ENCODE measurements at places on chromosomes 3 and 15.

GRCh38 chr15:63446255-63446654, 58.1 kb upstream of the USP3 start:
- no peak for DNase-seq

DNA sequence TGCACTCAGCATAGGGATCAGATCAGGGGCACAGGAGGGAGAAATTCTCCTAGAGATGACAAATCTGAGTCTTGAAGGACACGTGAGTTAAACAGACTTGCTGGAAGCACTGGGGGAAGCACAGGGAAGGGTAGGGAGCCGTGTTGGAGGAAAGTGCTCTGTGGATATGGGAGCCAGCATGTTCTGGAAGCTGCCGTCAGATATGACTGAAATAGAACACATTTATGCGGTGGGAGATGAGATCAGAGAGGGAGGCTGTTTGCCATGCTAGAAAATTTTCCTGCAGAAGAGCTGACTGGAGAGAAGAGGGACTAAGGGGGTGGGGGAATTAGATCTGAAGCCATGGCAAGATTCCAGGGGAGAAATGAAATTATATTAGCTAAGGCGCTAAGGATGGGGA, 1.8 kb downstream of the TAMM41 start:
- DNase-seq = no peak

GRCh38 chr15:38102972-38103371, 149.7 kb upstream of the SPRED1 start:
- no peak for DNase-seq

DNA sequence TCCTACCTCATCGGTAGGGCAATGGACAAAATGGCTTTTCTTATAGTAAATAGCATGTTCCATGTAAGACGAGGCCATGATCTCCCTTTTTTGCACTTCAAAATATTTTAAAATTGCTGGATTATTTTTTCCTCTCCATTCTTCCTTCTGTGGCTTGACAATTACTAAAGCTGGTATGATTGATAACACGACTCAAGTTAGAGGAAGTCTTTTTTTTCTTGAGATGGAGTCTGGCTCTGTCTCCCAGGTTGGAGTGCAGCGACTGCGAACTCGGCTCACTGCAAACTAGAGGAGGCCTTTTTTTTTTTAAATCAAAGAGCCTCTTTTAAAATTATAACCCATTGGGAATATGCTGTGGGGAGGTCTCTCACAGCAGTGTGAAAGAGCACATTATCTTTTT, 124.5 kb upstream of the TBL1XR1 start:
- no peak for DNase-seq

DNA sequence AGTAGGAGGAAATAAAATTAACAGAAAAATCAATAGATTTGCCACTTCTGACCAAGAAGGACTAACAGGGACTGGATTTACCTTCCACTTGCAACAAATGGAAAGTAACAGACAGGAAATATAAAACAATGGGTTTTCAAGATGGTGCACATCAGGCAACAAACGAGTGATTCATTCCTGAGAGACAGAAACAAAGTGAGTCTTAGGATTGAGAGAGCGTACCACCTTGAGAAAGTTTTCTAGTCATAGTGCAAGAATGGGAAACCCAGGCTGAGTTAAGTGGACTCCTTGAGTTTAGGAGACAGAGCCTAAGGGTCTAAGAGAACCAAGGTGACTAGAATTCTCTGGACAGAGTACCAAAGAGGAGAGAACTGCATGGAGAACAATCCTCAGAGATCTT, 101.7 kb downstream of the PPP2R3A start:
- no peak for DNase-seq

DNA sequence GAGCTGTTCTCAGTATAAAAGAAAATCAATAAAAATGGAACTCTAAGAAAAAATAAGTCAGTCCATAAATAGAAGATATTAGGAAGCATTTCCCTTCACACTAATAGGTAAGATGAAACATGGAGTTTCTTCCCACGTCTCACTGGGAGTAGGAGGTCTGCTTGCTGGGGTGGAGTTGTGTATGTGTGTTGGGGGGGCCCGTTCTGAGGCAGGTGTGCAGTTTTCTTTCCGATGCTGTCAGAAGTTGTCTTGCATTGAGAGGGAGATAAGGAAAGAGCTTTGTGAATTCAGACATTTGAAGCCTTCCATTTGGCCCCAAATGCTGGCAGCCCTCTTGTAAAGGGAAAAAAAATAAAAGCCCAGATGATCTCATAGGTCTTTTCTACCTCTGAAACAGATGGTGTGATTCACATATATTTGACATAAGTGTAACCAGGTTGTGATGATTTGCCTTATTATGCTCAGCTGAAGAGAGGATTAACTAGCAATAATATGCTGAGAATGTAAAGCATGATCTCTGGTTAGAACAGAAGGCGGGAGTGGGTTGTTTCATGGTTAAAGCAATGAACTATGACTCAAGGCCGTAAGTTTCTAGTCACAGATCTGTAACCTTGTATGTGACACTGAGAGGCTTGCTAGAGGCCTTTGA, 8.8 kb downstream of the RASGRP1 start:
- DNase-seq = no peak

GRCh38 chr15:98663045-98663444, 14.7 kb downstream of the IGF1R start:
- DNase-seq = peak; percentile 74

DNA sequence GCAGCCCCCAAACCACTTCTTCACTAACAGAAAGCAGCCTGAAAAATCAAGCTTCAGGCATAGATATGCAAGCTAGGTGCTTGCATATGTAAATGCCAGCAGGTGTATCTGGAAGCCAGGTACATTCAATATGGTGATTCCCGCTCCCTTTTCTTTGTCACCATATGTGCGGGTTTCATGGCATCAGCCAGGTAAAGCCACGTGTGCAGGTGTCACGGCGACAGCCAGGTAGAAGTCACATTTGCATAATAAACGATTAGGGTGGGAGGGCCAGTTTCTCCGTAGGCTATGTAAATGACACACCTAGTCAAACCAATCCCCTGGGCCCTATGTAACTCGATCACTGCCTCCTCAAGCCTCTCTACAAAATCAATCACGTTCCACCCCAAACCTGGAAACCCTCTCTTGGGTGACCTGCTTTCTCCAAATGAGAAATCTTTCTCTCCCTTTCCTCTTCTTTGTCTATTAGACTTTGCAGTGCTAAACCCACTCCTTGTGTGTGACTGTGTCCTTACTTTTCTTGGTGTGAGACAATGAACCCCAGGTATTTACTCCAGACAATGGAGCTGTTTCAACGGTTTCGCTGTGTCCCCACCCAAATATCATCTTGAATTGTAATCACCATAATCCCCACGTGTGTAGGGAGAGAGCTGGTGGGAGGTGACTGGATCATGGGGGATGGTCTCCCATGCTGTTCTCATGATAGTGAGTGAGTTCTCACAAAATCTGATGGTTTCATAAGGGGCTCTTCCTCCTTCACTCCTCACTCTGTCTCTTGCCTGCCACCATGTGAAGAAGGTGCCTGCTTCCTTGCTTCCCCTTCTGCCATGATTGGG, 44.6 kb downstream of the ONECUT1 start:
- DNase-seq = peak; percentile 19

GRCh38 chr15:76398317-76399104, 61.9 kb downstream of the ISL2 start:
- DNase-seq = no peak

DNA sequence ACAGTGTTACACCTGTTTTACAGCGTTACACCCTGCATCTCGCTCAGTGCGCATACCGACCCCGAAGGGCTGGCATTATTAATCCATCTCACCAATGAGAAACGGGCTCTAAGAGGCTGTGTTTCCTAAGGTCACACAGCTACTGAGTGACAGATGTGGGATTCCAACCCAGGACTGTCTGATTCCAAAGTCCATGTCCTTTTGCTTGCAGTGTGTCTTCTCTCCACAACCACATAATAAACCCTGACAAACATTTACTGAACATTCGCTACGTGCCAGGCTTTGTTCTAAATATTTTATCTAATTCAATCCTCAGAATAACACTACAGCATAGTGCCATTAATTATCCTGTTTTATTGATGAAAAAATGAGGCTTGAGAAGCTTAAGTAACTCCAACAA, 79.1 kb downstream of the RAB11A start:
- no peak for DNase-seq

- no peak for DNase-seq
These were observed 170.6 kb upstream of the GOLIM4 start for GRCh38 chr3:168266335-168266734.

DNA sequence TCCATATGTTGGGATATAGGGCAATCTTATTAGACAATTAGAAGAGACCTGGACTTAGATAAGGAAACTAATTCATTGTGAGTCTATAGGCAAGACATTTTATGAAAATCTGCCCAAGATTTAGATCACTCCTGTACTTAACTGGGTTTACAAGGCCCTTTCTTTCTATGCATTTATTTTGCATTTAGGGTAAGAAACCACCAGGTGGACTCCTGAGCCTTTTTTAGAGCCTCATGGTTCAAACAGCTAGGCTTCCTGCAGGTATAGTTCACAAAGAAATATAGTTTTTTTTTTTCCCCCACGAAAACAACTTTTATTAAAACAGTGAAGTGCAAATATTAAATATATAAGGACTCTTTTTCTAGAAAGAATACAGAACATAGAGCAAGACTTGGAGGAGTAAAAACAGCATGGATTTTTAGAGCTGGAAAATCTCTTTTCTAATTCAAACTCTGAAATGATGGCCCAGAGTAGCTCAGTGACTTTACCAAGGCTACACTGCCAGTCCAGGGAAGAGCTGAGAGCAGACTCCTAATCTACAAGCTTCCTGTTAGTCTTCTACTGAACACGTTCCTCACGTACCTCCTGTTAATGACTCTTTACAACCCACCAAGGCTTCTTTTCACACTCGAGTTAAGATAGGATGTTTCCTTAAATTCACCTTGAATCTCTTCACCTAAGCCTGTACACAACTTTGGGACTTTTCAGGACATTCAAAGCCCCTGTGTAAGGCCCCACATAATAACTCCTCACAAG, 400.9 kb upstream of the ATP11B start:
- DNase-seq = no peak

DNA sequence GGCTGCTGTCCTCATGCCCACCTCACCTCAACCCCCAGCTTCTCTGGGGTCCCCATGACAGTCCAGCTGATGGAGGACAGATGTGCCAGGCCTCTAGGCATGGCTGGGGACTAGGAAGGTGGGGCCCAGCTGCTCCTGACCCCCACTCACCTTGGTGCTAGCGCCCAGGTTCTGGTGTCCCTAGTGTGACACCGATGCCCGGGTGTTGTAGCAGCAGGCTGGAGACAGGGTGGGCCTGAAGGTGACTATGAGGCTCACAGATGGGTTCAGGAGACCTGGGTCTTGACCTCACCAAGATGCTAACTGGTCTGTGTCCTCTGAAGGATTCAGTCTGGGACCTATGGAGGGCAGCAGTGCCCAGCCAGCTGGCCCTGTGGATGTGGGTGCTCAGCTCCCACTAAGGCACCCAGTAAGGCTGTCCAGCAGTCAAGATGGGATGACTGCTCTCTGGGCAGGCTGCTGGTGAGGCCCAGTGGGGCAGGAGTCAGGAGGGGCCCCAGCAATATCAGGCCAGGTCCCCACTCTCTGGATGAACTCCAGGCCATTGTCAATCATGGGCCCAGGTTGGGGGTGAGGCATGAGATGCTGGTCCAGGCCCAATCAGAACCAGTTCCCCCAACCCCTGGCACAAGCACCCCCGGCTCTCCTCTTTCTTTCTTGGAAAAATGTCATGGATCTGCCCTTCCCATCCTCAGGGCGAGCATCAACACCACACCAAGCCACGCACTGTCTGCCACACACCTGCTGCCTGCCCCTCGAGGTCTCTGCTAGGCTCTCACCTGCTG, 33.0 kb downstream of the ALDH1L1 start:
- DNase-seq = no peak

GRCh38 chr3:109325109-109325508, 8.8 kb upstream of the DPPA2 start:
- DNase-seq = no peak

GRCh38 chr3:160006282-160007163, 17.9 kb downstream of the IL12A start:
- DNase-seq = peak; percentile 68

DNA sequence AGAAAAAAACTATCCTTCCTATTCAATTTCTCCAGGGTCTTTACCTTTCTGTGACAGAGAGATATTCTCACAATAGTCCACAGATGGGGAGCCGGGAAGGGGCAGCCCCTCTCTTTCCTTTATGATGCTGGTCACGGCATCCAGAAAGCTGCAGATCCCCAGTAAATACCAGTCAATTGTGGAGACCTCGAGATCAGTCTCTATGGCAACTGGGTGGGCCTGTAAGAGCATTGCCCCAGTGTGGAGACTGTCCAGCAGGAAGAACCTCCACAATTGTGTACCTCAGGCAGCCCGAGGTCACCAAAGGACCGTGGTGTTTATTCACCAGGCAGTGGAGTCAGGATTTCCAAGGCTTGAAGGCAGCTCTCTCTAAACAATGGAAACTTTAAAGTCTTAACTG, 291.2 kb downstream of the NTRK3 start:
- DNase-seq = no peak

All from H7 (cell line).